ENCODE measurements at places on chromosomes 4 and X.

DNA sequence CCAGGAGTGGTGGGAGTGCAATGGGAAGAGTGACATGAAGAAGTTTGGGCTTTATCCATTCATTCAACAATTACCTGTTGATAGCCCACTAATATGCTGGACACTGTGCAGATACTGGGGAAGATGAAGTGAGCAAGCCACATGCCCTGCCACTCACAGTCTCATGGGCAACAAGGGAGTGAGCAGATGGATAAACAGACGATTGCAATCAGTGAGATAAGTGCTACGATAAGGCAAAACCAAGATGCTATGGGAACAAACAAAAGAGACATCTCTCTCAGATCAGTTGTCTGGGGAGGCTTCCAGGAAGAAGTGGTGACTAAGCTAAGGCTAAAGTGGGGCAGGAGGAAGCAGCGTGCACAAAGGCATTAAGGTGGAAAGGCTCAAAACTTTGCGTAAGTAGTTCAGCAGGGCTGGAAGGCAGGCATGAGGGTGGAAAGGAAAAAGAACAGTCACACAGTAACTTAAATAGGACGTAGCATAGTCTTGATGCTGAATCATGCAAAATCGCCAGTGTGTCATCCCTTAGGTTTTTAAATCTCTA lies 31.7 kb downstream of the GAB3 start:
- DNase-seq: peak; percentile 43

DNA sequence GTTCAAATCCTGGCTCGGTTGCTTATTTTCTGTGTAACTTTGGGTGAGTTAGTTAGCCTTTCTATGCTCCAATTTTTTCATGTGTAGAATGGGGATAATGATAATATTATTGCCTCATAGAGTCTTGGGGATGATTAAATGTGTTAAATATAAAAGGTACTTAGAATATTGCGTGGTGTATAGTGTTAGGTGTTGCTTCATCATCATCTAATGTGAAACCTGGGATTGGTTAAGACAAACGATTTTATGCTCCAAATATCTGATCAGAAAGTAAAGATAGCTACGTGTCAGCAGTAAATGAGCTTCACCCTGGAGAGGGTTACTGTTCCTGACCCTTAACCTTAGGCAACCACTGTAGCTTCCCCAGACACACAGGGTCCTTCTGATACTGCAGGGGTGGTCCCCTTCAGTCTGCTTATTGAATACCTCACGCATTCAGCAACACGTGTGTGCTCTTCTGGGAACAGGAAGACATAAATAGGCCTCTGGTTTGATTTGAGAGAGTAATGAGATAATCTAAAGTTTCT lies 50.1 kb downstream of the GPAT3 start:
- DNase-seq: no peak

DNA sequence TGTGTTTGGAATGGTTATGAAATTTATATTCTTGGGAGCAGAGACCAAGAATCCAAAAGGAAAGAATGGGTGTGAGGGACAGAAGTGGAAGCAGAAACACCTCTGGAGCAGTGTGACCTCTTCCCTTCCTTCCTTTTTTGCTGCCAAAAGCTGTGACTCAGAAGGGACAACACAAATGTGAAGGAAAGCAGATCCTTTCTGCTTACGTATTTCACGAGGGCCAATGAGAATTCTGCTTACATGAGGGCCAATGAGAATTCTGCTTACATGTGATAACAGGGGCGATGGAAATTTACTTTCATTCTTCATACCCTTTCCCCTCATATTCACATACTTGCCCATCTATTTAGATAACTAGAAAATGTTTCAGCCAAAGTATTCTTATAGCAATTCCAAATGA lies 404.6 kb downstream of the PRDM5 start:
- DNase-seq: no peak

DNA sequence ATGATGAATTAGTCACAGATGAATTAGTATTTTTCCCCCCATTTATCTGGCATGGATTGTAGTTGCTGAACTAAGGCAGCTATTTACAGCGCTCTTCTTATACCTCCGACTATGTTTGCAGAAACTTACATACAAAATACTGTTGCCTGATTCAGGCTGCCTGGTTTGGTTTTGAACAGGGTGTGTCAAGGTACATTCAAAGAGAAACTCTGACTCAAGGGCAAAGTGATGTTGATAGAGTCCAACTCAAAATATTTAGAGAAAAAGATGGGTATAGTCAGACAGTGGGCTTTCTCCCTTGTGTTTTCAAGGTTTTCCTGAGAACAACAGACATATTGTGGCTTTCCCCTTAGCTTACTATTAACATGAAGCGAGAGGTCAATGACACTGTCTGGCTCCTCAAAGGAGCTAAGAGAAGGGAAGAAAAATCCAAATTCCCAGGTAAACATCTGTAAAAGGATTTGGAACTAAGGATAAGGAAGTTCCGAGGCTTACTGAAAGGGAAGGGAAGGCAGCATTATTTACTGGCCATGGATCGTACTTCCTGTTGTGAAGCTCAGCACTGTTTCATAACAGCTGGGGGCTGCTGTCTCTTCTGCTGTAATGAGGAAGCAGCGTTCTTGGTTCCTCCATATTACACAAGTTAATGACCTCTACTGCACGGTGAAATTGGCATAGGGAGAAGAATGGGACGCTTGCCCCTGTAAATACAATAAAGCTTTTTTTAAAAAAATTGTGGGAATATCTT lies 30.9 kb downstream of the FAM9C start:
- no peak for DNase-seq

DNA sequence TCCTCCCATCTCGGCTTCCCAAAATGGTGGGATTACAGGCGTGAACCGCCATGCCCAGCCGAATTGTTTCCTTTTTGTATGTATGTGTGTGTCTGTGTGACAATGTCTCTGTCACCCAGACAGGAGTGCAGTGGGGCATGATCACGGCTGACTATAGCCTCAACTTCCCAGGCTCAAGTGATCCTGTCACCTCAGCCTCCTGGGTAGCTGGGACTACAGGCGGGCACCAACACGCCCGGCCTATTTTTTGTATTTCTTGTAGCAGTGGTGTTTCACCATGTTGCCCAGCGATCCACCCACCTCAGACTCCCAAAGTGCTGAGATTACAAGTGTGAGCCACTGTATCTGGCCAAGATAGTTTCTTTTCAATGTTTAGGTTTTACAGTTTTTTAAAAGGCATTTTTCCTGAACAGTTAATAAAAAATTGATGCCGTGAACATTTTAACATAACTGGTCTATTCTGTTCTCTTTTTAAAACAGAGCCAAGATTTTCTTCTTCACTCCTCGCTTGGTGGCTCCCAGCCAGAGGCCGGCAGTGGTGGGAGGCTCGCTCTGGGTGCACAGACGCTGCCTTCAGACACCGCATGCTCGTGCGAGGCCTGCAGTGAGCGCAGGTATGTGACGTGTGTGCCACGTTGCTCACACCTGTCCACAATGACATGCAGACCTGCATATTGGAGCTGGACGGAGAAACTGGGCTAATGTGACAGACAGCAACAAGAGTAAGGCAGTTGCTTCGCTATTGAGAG lies 88.5 kb downstream of the FAM193A start:
- DNase-seq: no peak

GRCh38 chr4:85495621-85496020 lies 20.7 kb downstream of the ARHGAP24 start:
- no peak for DNase-seq

DNA sequence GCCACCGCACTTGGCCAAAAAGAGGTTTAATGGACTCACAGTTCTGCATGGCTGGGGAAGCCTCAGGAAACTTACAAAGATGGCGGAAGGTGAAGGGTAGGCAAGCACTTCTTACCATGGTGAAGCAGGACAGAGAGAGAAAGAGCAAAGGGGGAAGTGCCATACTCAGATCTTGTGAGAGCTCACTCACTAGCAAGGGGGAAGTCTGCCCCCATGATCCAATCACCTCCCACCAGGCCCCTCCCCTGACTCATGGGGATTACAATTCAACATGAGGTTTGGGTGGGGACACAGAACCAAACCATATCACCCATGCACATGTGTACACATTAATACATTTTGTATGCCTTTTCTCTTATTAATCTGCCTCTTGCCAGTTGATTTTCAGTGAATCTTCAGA lies 77.2 kb upstream of the HSD17B10 start:
- DNase-seq: no peak

- DNase-seq: no peak
Observed at GRCh38 chrX:150983521-150984168, 510 bp downstream of the HMGB3 start.

GRCh38 chr4:2500547-2500946 lies 31.6 kb downstream of the RNF4 start:
- DNase-seq: no peak

DNA sequence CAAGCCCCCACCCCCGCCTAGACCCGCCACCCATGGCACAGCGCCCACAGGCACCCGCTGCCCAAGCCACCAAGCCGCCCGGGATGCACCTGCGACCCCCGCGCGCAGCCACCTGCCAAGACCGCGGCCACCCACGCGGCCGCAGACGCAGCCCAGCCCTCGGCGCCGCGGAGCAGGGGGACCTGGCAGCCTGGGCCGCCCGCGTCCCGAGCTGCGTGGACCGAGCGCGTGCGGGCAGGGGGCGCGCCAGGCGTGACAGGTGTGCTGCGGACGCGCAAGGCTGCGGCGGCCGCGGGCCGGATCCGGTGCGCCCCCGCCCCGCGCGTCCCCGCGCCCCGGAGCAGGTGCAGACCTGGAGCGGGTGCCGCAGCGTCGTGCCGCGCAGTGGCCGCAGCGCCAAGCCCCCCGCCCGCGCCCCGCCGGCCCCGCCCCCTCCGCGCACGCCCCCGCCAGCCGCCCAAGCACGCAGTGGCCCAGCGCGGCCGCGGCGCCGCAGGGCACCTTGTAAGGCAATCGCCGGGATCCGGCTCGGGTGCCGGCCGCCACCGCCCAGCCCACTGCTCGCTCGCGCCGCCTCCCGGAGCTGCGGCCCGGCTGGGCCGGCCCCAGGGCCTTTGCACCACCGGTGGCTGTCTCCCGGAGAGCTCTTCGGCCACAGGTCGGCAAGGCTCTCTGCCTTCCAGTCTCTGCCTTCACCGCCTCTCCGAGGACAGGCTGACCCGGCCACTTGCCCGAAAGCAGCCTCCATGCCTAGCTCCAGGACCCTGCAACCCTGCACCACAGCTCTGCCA lies at the start of gene PNCK:
Gene PNCK (minus strand): TSS at position 386 of the 791 bp plus-strand sequence. CDS start 737 bp downstream, outside the sequence.
- no peak for DNase-seq

DNA sequence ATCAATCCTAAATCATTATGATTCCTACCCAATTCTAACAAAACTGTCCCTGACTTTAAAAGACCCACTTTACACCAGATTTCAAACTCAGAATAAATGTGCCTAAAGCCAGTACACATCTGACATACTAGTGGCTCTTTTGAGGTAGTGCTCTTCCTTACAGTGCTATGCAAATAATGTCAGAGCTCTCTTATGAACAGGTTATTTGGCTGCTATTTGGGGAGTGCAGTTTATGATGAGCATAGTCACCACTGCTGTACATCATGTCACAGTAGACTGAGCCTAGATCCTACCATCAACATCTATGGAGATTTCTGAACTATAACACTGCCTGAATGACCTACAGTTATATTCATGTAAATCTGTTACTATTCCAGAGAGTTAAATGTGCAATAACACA lies 50.4 kb upstream of the PAGE5 start:
- no peak for DNase-seq

GRCh38 chr4:21470535-21470934 lies 478.0 kb downstream of the KCNIP4 start:
- DNase-seq: no peak

- DNase-seq: no peak
Observed at GRCh38 chrX:41686788-41687187, 2.0 kb upstream of the GPR34 start.

DNA sequence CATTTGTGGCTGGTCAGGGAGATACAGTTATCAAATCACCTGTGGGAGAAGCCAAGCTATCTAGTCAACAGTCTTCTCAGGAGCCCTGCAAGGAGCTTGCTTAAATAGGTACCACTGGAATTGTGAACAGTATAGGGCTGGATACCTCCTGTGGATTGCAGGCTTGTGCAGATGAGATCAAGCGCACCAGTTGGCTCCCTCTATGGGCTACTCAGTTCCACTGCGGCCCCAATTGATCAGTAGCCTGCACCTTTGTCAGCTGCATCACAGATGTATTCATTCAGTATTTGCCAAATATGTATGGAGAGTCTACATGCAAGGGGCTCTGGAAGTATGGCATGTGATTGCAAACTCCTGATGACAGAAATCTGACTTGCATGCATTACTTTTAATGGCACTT lies 28.6 kb downstream of the TEX13A start:
- DNase-seq: no peak

DNA sequence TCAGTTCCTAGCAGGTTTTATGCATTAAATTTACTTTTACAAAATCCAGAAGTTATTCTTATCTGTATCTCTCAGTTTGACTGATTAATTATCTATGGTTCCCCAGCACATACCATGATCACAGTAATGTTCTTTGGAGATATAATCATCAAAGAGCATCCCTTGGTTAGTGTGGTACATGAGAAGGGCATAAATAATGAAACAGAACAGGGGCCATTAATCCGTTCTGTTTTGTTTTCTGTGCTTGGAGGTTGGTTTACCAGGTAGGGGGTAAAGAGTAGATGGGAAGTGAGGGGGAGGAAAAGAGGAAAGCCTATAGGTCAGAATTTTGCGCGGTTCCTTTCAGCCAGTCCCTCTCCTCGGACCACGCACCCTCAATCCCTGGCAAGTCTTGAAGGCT lies 718.7 kb upstream of the TENM3 start:
- DNase-seq: no peak

DNA sequence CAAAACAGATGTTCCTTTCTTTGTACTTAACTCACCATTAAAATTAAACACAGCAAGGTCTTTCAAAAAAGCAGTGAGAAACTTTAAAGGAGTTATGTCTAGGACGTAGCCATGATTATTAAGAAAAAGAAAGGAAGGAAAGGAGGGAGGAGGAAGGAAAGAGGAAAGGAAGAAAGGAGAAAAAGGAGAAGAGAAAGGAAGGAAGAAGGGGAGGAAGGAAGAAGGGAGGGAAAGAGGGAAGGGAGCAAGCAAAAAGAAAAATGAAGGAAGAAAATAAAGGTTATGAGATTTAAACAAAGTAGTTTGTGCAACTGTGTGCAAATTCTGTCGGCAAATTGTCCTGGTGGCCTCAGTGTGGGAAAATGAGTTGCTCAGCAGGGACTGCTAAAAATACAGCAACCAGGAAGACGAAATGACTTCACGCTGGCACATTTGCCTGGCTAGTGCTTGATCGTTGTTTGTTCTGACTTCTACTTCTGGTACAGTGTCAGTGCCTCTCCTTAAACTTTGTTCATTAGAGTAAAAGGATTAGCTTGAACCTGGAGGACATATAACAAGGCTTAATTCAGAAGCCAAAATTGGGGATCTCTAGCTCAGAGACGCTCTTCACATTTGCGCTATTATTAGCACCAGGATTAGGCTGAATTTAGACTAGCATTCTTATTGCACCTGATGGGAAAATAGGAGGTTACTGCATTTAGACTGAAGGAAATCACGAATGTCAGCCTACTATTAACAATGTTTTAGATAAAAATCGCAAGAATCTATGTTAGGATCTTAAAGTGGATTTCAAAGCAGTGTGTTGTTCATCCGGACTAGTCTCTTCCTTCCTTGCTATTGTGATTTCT lies 81.2 kb downstream of the DCK start:
- DNase-seq: no peak

GRCh38 chrX:46165411-46165810 lies 379.8 kb downstream of the ZNF674 start:
- DNase-seq: no peak

GRCh38 chrX:45358392-45358791 lies 157.7 kb upstream of the DIPK2B start:
- no peak for DNase-seq

GRCh38 chr4:127000846-127001245 lies 631.9 kb upstream of the INTU start:
- no peak for DNase-seq

GRCh38 chr4:15765391-15765790 lies 12.7 kb upstream of the CD38 start:
- DNase-seq: no peak

GRCh38 chr4:110540581-110540980 lies 64.6 kb downstream of the ENPEP start:
- no peak for DNase-seq
